ENCODE measurements at places on chromosomes 2 and 18. TPM values are rescaled to one million over a fixed set of nuclear protein-coding genes. Genes with fewer than 3 reads are reported as not detected.

DNA sequence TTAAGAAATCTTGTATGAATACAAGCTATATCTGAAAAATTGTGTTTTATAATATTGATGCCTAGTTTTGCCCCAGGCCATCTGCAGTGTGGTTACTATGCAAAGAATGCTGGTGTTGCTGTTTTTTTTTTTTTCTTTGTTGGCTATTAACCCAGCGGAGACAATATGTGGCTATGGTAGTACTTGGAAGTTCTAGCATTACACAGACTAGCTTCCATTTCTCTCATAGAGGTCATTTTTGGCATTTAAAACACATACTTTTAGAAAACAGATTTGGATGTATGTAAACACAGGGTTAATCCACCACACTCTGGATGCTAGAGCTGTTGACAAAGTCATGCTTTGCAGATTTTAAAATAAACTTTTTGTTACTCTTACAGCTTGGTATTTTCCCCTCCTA is 209.8 kb downstream of the NEDD4L start:
- no peak for DNase-seq

DNA sequence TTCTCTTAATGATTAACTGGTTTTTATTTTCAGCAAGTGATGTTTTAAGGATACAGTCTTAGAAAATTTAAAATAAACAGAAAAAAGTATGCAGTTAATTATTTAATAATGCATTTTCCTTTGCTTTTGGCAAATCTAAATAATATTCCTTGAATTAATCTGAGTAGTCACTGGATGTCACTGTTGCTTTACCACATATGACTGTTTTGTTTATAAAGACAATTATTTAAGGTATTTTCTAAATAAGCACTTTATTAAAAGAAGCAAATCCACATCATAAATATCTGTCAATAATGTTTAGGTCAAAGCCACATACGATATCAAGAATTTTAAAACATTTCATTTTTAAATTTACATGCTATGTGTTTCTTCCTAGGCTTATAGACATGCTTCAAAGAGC is 40.6 kb upstream of the TFPI start:
- no peak for DNase-seq

DNA sequence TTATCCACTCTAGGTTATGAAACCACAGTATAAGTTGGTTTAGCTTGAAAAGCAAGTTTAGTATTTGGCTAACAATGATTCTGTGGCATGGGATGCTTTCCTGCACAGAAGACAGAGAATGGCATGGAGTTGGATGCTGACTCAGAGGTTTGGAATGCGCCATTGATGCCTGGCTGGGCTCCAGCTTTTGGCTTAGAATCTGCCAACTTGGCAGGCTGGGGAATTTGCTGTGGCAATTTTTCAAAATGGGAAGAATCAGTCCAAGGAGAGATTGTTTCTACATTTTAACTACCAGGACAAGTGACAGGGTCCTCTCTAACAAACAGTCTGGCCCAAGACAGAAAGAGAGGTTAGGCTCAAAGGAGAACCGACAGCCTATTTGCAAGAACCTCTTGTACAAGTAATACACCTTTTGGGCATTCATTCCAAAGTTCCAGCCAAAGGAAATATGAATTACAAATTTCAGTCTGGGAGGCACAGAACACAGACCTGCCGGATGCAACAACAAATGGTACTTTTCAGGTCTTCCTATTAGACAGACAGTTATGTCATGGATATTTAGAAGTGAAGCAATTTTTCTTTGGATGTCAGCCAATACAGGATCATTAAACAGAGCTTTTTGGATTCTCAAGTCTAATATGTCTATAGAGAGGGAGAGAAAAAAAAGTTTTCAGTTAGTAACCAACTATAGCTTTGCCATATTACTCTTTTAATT is 1027.7 kb downstream of the TMEM182 start:
- DNase-seq: peak; percentile 62

- DNase-seq: no peak
These were observed 1.3 kb upstream of the ZNF24 start for GRCh38 chr18:35345460-35345921.

Gene TM4SF20
- not detected for total RNA-seq

Gene PDE1A
- 45.7 TPM for total RNA-seq

Gene G6PC2
- total RNA-seq: not detected
